ENCODE measurements at places on chromosomes 16 and 17.
A peak's percentile ranks its signal among the peaks of the same experiment; 100 is the strongest.

GRCh38 chr17:60989379-60989778, 311.7 kb downstream of the BCAS3 start:
- no peak for DNase-seq

- DNase-seq = no peak
These were observed 406.6 kb upstream of the SALL1 start for GRCh38 chr16:51557670-51558069.

DNA sequence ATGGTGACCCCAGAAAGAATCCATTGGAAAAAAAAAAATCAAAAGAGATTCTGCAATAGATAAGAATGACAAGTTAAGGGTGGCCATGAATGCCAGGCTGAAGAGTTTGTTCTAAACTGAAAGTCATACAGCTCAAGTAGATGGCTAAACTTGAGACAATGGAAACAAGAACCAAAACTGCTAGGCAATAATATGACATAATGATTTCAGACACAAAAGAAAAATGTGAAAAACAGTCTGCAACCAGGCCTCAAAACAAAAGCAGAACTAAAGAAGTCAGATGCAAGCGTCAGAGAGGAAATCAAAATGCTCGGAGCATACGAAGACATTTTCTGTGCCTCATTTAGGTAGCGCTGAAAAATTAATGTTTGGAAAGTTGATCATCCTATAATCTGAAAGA, 54.4 kb upstream of the YPEL2 start:
- no peak for DNase-seq

GRCh38 chr16:56241596-56241995, 50.3 kb downstream of the GNAO1 start:
- no peak for DNase-seq

GRCh38 chr16:66128371-66128770, 238.1 kb upstream of the CDH5 start:
- no peak for DNase-seq

DNA sequence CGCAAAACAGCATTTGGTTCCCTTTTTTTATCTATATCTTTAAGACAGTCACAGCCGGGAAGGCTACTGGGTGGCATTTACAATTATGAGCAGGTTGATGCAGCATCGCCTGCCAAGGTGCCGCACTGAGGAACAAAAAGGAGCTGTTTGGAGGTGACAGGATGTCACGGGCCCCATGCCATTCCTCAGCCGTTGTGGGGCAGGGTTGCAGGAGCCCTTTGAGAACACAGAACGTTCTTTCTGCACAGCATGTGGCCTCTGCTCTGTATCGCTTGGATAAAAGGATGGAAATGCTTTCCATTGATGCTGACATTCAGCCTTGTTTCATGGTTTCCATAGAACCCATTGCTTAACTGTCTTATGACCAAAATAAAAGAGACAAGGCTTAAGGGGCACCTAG, 141.9 kb upstream of the CDH5 start:
- DNase-seq = no peak

- DNase-seq = no peak
These were observed 22.5 kb upstream of the CCDC182 start for GRCh38 chr17:57767561-57767960.

GRCh38 chr16:56939801-56940200, 7.9 kb downstream of the HERPUD1 start:
- no peak for DNase-seq

DNA sequence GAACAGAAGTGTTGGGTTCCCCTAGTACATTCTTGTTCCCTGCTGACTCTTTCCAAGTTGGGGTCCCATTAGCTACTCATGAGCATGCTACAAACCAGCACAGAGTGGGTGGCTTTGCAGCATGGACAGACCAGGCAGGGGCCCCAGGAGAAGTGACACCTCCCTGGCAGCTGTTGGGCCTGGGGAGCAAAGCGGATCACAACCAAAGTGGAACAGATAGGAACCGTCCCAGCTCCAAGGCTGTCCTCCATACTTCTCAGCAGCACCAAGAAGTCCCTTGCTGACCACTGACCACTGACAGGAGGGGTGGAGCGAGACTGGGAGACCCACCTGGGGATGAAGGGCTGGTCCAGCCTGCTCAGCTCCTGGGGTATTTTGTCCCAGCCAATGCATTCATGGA, 12.4 kb upstream of the GFAP start:
- DNase-seq = no peak

DNA sequence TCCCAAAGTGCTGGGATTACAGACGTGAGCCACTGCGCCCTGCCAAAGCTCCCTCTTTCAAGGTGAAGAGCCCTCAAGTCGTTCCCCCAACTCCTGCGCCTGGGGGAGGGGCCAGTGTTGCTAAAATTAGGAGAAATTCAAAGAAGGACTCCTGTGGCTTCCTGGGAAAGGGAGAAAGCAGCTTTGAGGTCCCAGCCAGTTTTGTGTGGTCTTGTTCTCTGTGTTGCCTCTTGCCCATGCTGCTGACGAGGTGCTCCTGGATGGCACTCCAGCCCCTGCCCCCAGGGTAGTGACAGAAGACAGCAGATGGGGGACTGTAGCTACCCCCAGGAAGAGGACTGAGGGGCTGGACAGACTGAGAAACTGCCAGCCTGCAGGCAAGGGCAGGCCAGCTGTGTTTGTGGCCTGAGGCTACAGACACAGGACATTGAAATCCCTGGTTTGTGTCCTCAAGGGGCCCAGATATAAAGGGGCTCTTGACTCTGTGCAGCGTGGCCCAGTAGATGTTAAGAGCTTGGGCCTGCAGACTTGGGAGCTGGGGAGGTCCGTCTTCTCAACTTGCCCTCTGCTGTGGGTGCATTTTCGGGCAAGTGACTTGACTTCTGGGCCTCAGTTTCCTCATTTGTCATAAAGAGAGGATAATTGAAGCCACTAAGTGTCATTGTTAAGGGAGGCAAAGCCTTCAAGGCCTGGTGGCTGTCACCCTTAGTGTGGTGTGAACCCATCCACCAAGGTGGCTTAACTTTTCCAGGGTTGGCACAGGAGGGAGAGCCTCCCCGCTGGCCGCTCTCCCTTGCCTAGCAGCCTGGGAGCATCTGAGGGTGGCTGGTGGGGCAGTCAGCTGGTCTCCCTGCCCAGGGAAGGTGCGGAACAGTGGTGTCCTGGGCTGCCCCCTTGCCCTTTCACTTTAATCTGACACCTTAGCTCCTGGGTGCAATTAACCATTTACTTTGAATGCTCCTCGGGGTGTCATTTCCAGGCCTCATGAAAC, 4.1 kb downstream of the UBALD2 start:
- DNase-seq = no peak

- no peak for DNase-seq
These were observed 4.6 kb downstream of the TAOK1 start for GRCh38 chr17:29394761-29395160.

DNA sequence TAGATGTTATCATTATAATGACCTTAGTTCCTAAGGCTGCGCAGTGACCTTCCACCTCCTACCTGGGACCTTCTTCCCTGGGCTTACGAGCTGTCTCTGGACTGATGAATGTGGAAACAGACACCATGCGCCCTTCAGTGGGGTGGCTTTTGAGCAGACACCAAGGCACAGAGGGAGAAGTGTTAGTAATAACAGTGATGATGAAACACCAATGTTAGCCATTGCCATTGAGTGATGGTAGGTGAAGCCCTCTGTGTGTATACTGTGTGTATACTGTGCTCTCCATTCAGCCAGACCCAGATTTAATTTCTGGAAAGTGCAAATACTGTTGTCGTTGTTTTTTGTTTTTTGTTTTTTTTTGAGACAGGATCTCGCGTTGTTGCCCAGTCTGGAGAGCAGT, 44.5 kb downstream of the CLEC16A start:
- DNase-seq = no peak

- no peak for DNase-seq
These were observed 175.3 kb downstream of the UTP18 start for GRCh38 chr17:51435641-51436091.

DNA sequence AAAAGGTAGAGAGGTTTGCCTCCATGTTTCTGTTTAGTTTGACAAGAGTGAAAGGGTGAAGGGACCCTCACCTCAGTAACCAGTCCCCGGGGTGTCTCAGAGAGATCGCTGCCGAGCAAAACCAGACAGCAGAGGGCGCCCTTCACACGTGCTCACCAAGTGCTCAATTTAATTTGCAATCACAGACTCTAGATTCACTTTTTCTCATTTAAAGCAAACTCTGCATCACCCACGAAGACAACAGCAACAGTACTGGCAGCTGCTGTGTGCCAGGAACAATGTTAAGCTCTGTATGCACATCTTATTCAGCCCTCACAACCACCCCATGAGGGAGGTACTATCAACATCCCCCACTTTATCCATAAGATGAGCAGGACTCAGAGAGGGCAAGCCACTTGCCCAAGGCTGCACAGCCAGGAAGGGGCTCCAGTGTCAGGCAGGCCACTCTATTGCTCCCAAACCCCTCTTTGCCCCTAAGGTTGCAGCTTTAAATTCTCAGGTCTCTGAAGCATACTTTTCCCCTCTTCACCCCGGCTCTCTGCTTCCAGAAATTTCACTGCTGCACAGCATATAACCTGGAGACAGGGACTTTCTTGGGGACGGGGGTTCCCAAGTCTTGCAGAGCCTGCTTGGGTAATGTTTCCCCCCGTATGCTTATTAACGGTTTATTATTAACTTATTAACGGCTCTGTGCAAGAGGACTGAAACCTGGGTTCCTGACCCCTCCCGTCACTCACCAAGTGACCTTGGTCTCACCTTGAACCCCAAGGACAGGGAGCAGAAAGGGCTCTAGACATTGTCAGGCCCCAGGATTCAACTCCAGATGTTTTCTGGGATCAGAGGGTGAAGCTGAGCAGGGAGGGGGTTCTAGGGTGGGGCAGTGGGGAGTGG, 70.9 kb downstream of the CNGB1 start:
- DNase-seq = peak; percentile 49

GRCh38 chr16:51151435-51151960, 428 bp upstream of the SALL1 start:
- DNase-seq = no peak

GRCh38 chr17:50947782-50948543, 81.8 kb upstream of the TOB1 start:
- no peak for DNase-seq

DNA sequence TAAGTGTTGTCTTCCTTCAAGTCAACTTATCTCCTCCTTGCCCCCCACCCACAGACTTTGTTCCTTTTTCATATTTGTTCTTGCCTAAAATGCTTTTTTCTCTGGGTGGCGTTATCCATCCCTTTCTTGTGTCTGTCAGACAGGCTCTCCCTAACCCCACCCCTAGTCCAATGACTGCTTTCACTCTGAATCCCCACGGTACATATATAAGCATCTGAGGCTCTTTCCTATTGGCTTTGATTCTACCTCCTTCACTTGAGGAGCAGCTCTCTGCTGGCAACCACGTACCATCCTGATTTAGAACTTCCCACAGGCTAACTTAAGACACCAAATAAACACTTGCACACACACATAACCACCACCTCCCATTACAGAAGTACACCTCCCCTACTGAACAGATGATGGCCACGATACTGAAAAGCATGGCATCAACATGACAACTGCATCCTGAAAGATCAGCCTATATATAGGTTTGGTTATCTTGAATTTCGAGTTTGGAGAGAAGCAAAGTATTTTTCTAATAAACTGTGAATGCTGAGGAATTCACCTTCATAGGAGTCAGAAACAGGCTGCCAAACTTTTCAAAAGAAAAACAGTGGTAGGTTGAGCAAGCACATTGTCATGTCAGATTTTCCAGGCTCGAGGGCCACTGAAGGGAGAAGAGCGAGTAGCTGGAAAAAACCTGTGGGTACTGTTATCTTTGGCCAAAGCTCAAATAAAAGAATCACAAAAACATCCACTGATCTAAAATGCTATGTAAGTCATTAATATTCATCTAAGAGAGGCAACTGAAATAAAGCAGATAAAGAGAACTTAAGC, 24.3 kb downstream of the STAT3 start:
- no peak for DNase-seq

DNA sequence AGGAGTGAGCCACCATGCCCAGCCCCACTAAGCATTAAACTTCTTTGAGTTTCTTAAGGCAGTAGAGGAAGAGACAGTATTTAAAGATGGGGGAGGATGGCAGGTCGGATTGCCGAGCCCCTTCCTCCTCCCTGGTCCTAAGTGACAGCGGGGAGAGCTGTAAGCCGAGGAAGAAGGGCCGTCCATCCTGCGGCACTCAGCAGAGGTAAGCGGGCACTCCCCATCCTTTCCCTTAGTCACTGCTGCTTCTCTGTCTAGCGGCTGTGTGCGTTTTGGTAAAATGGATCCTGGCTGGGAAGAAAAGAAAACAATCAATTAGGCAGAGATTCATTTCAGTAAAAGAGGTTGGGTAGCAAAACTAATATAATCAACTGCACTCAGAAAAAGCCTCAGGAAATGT, 13.9 kb downstream of the DNAAF1 start:
- DNase-seq = no peak

GRCh38 chr17:82487910-82488309, 29.4 kb downstream of the NARF start:
- DNase-seq = no peak

DNA sequence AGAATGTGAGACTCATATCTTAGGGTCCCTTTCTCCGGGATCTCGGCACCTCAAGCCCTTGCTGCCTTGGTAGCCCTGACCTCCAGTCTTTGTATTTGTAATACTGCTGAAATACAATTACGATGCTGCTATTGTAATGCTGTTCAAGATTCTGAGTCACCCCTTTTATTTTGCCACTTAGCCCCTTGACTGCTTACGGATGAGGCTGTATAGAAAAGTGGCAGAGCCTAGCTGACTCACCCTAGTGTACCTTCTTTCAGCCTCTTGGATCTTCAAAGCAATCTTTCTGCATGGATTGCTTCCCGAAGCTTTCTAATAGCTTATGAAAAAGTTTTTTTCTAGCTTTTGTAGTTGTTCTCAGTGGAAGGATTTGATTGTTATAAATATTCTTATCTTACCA, 187.9 kb downstream of the KCNJ2 start:
- no peak for DNase-seq

DNA sequence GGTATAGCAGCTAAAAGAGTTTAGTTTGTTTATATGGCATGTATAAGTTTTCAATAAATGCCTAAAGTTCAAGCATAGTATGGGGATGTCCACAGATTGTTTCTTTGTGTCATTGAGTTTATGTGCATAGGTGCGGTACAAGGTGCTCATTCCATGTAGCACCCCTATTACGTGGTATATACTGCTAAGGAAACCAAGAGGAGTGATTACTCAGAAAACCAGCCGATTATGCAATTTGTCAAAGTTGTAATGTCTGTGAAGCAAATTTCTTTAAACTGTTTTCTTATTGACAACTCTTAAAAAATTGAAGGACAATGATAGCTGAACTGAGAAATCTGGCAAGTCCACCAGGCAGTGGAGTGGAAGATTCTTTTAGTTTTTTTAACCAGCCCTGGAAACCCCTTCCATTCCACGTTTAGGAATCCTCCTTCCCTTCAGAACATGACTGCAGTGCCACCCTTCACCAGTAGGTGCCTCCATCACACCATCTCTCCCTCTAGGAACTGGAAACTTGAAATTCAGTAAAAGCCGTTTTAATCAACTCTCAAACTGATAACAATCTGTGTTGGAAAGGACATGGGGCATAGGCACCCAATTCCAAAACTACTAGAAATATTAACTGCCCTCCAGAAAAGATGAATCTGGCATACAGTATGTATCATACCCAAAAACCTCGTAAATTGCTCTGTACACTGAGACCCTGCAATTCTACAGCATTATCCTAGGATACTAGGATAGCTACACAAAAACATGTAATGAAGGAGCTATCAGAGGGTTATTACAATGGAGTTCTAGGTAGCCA, 43.5 kb downstream of the REXO5 start:
- DNase-seq = peak; percentile 2
